Cortex of kidney (tissue), 1 donor: ENCODE measurements at places on chromosomes 13 and 19.

DNA sequence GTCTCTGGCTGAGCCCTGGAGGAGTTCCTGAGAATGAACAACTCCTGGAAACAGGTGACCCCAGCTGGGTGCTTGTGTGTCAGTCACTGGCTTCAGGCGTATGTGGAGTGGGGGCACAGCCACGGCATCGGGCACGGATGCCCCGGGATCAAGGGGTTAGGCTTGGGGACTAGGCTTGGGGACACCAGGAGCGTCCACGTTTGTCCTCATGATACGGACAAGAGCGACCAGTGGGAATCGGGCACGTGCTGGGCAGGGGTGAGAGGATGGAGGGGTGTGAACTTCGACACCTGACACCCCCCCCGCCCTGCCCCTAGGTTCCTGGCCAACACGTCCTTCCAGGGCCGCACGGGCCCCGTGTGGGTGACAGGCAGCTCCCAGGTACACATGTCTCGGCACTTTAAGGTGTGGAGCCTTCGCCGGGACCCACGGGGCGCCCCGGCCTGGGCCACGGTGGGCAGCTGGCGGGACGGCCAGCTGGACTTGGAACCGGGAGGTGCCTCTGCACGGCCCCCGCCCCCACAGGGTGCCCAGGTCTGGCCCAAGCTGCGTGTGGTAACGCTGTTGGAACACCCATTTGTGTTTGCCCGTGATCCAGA, 4.1 kb downstream of the GRIN3B start:
- DNase-seq = no peak

GRCh38 chr13:102869948-102870676, 24.3 kb downstream of the ERCC5 start:
- DNase-seq = no peak

GRCh38 chr13:97938706-97939475, 14.6 kb upstream of the IPO5 start:
- no peak for DNase-seq

DNA sequence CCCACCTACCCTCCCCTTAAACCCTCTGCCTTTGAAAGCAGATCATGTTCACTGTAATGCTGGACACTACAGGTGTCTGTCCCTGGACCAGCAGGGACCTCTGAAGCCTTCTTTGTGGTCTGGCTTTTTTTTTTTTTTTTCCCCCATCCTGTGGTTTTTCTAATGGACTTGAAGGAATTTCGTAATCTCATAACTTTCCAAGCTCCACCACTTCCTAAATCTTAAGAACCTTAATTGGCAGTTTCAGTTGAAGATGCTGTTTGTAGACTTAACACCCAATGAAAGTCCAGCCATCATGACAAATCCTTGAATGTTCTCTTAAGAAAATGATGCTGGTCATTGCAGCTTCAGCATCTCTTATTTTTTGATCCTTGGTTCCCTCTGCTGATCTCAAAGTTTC, 45.0 kb upstream of the LRCH1 start:
- no peak for DNase-seq

DNA sequence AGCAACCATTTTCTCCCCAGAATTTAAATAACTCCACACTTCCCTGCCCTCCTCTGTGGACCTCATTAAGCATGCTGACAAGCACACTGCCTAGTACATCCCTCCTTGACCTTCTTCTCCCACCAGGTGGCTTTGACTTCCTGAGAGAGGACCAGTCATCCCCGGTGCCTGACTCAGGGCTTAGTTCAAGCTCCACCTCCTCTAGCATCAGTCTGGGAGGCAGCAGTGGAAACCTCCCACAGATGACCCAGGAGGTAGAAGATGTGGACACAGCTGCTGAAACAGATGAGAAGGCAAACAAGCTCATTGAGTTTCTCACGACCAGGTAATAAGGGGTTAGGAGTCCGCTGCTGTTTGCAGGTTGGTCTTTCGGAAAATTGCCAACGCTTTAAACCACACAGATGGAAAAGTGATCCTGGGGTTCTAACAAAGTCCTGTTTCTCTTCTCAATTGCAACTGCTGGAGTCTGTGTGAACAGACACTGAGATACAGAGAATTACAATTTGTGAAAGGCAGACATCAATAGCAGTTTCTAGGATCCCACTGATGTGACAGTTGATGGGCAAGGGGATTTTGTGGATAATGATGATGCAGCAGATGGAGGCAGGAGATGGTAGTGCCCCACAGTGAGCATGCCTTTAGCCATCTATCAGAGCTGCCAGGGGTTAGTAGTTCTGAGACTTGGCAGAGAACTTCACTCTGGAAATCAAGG, 86.7 kb downstream of the ZAR1L start:
- no peak for DNase-seq

- no peak for DNase-seq
Observed at GRCh38 chr13:44188257-44188656, 185.4 kb upstream of the SERP2 start.

- no peak for DNase-seq
Observed at GRCh38 chr13:39402221-39402970, 200.6 kb downstream of the LHFPL6 start.

GRCh38 chr19:4730740-4731171, 7.1 kb upstream of the DPP9 start:
- no peak for DNase-seq

GRCh38 chr13:71751073-71751472, 115.9 kb downstream of the DACH1 start:
- no peak for DNase-seq

GRCh38 chr19:46254776-46255175, 25.2 kb downstream of the IGFL1 start:
- no peak for DNase-seq

GRCh38 chr13:83577183-83577582, 305.1 kb downstream of the SLITRK1 start:
- no peak for DNase-seq

- no peak for DNase-seq
Observed at GRCh38 chr19:8373867-8374813, 10.2 kb downstream of the ANGPTL4 start.

GRCh38 chr19:43595605-43595998, 332 bp downstream of the IRGQ start:
- DNase-seq = no peak

DNA sequence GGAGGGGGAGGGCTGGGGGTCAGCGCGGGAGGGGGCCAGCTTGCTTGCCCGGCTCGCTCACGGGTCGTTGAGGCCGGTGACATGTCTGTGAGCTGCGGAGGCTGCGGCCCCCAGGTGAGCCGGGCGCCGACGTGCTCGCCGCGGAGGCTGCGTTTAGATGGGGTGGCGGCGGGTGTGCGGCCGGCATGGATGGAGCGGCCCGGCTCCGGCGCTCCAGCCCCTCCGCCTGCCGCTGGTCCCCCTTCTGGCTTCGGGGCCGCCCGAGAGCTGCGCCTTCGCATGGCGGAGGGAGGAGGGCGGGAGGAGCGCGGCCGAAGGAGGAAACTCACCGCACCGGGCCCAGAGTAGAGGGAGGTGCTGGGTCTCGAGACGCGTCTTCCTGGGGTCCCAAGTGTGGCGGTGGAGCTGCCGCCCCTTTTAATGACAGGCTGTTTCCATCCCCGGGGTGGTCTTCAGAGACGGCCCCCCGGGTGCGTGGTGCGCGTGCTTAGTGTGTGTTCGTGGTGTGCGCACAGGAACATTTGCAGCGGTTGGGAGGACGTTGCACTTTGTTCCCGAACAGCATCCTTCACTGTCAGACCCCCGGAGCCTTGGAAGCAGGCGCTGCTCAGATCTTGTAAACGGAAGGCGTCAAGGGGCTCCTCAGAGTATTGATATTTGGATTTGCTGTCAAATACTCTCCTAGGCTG, at the start of gene AKAP11:
AKAP11 (plus strand) TSS at position 38 of the 689 bp plus-strand sequence. CDS start 14,197 bp downstream, outside the sequence.
- no peak for DNase-seq

- DNase-seq = no peak
Observed at GRCh38 chr13:55553701-55554100, 1587.0 kb upstream of the PRR20A start.

DNA sequence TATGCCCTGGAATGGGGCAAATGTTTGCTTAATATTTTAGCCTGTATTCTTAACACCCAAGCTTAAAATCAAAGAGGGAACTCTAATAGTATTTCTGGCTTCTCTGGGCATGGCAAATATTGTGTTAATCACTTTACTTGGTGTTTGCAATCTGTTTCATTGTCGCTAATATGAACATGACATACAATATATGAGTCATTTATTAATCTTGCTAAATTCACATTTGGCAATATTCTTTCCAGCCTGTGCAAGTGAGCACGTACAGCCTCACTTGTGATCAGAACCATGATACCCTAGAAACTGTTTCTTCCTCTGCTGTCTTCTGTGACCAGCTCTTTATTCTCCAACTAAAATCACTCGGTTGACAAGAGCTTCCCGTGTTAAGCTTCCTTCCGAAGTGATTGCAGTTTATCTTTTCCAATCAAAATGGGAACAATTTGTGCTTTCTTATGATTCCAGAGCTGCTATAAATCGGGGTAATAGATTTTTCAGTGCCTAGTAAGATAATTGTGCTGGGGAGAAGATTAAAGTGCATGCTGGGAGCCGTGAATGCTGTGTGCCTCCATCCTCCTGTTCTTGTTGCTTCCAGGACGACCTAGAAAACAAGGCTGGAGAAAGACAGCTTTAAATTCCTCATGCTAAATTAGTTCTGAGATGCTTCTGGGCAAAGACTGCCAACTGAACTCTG, 153.0 kb upstream of the TMTC4 start:
- DNase-seq = no peak

DNA sequence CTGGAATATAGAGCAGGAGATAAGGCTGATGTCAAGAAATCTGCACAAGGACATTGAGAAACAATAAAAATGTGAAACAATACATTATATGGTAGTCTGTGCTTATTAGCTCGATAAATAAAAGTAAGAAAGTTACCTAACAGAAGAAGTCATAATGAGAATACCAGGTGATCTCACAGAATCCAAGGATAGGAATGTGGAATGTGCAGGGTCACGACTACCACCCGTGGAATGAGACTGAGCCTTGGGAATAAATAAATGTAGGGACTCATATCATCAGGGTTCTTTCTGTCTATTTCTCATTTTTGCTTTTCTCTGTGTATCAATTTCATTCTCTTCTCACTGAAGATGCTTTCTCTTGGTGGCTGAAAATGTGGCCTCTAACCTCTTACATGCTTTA, 26.0 kb upstream of the KBTBD7 start:
- no peak for DNase-seq

DNA sequence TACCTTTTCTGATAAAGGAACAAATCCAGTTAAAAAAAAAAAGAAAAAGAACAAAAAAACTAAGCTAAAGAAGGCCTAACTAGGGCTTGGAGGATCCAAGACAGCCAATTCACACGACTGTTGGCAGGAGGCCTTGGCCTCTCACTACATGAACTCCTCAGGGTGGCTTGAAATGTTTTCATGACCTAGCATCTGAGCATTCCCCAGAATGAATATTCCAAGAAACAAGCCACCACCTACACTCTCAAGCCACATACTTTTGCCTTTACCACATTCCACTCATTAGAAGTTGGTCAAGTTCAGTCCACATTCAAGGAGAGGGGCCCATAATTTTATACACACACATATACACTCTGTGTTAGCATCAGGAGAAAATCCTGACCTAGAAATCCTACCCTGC, 97.6 kb upstream of the SIAH3 start:
- no peak for DNase-seq

DNA sequence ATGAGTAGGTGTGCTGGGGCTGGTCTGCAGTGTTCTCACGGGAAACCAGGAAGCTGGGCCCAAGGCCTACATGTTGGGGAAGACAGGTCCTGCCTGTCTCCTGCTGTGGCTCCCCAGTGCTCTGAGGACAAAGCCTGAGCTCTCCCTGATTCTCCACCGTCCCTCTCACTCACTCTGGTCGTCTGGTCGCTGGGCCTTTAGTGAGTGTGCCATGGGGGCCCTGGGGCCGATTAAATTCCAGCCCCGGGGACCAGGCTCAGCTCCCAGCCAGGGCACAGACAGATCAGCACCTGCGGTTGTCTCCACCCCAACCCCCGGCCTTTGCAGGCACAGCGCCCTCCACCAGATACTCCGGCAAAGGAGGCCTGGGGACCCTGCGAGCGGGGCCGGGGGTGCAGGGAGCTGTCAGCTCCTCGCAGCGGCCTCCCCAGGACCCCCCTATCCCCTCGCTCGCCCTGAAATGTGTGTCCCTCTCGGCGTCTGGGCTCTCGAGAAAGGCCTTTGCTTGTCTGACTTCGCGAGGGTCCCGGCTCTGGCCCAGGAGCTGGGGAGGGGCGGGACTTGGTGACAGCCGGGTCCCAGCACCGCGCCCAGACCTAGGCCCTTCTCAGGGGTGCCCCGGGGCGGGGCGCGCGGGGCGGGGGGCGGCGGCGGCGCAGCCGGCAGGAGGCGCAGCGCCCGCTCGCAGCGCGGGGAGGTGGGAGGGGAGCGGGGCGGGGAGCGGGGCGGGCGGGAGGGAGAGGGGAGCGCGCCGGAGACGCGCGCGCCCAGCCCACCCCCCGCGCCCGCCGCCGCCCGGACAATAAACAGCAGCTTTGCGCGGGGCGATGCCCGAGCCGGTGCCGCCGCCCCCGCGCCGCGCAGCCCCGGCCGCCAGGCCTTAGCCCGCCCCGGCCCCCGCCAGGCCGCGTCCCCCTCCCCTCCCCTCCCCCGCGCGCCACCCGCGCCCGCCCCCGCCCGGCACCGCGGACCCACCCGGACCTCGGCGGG, at the start of gene PALM:
PALM (plus strand) TSS at position 782 of the 990 bp plus-strand sequence. CDS start 212 bp downstream, outside the sequence.
- no peak for DNase-seq

- DNase-seq = no peak
Observed at GRCh38 chr19:40768869-40769268, 6.5 kb upstream of the MIA start.

GRCh38 chr19:27751044-27751391, 1461.9 kb downstream of the UQCRFS1 start:
- DNase-seq = no peak

DNA sequence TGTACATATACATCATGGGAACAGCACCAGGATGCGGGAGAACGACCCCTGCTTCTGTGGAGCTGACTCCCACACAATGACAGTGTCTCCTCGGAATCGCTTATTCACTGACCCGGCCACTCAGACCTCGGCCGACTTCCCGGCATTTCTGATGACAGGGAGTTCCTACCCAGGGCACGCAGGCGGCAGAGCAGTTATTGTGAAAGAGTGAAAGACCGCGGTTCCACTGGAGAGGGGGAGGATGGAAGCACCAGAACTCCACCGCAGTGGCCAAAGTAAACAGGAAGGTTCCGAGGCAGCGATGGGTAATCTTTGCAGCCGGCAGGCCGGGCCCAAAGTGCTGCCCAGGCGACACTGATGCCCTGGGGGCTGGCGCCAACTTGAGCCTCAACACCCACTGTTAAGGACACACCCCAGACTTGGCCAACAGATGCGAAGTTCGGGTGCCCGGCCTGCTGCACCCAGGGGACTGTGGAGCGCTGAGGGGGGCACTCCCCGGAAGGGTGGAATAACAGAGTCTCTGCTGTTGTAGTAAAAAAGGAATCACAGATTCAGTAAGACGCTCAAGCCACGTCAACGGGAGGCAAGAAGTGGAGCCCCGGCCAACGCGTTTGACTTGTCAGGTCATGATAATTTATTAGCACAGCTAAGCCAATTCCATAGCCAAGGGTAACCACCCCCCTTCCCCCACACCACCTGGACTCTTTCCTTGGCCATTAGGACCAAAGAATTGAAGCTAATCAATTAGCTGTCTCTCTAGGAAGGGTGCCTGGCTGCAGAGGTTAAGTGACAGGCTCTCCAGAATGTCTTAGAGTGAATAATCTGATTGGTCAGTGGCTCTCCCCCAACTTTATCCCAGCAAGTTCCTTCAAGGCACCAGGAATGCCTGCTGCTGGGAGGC, 5.8 kb downstream of the MLLT1 start:
- DNase-seq = no peak

- no peak for DNase-seq
Observed at GRCh38 chr19:37313335-37313627, 57.6 kb upstream of the ZNF527 start.

GRCh38 chr13:41139296-41139966, 6.8 kb upstream of the KBTBD6 start:
- no peak for DNase-seq
